Body of pancreas (tissue), 4 donors: ENCODE measurements at places on chromosomes 3 and 15. TPM values are rescaled to one million over a fixed set of nuclear protein-coding genes. Genes with fewer than 3 reads are reported as not detected.

ASTE1 gene
- 10.5 TPM for total RNA-seq

CACNA1D gene
- 9.9 TPM for total RNA-seq

IL16 gene
- total RNA-seq: 2.9 TPM

SETD5 gene
- 64.3 TPM for total RNA-seq

CCRL2 gene
- not detected for total RNA-seq
